Subcutaneous preadipocyte (primary cell): ENCODE measurements at places on chromosomes 1 and 21. TPM values are rescaled to one million over a fixed set of nuclear protein-coding genes. Genes with fewer than 3 reads are reported as not detected.

CD247 gene
- not detected in 2 replicates for total RNA-seq

PCSK9 gene
- total RNA-seq = 4.3 and 4.4 TPM in 2 replicates

PRDM16 gene
- total RNA-seq = 0.37 and 1.6 TPM in 2 replicates

PPIAL4G gene
- total RNA-seq = not detected in 2 replicates

DMRTA2 gene
- total RNA-seq = not detected in 2 replicates

C1orf116 gene
- under 0.01 TPM in 1 of 2 replicates, not detected in the other for total RNA-seq

HMGN1 gene
- total RNA-seq = 136 and 149 TPM in 2 replicates

S100A11 gene
- total RNA-seq = 192 and 236 TPM in 2 replicates

TSSK3 gene
- total RNA-seq = 1.1 and 1.2 TPM in 2 replicates

YBX1 gene
- total RNA-seq = 853 and 942 TPM in 2 replicates

SLC35F3 gene
- total RNA-seq = not detected in 2 replicates

TBX19 gene
- 0.59 and 0.73 TPM in 2 replicates for total RNA-seq

CFHR3 gene
- not detected in 2 replicates for total RNA-seq

LY9 gene
- total RNA-seq = not detected in 2 replicates

APP gene
- 231 and 315 TPM in 2 replicates for total RNA-seq

PIGK gene
- 22.4 and 30.3 TPM in 2 replicates for total RNA-seq

CD5L gene
- not detected in 2 replicates for total RNA-seq

NHLH1 gene
- 0.20 TPM in 1 of 2 replicates, not detected in the other for total RNA-seq

U2AF1 gene
- 20.9 and 33.0 TPM in 2 replicates for total RNA-seq

INSRR gene
- total RNA-seq = not detected in 2 replicates

CHIA gene
- total RNA-seq = not detected in 2 replicates

ZNF697 gene
- total RNA-seq = 12.9 and 19.4 TPM in 2 replicates

TNFRSF18 gene
- not detected in 2 replicates for total RNA-seq

S100A3 gene
- 18.6 and 22.0 TPM in 2 replicates for total RNA-seq

CYP4A22 gene
- total RNA-seq = not detected in 2 replicates

GPR25 gene
- not detected in 2 replicates for total RNA-seq

DIP2A gene
- 26.8 and 37.3 TPM in 2 replicates for total RNA-seq

AMY1A gene
- total RNA-seq = not detected in 2 replicates

RHCE gene
- total RNA-seq = 0.20 and 0.73 TPM in 2 replicates
